ENCODE measurements at places on chromosomes 6 and 20.

DNA sequence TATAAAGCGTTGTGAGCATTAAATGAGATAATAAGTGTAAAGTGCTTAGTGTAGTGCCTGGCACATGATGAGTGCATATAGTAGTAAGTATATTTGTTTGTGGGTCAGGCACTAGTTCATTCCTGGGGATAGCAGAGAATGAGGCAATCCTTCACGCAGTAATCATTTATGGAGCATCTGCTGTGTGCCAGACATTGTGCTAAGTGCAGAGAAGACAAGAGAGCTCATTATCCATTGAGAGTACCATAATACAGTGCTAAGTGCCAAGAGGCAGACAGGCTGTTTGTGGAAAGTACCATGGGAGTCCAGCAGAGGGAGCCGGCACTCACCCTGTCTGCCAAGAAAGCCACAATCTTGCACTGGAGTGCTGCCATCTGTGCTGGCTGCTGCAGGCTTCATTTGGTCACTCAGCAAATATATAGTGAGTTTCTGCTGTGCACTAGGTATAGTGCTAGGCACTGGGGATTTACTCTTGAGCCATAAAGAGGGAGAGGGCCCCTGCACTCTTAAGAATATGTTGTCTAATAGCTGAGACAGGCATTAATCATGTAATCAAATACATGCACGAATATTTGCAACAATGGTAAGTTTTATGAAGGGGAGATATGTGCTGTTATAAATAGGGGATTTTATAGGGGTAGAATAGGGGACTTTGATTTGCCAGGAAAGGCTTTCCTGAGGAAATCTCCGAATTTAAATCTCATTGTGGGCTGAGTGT is 12.9 kb upstream of the MROH8 start:
- peak; percentile 89 for DNase-seq

DNA sequence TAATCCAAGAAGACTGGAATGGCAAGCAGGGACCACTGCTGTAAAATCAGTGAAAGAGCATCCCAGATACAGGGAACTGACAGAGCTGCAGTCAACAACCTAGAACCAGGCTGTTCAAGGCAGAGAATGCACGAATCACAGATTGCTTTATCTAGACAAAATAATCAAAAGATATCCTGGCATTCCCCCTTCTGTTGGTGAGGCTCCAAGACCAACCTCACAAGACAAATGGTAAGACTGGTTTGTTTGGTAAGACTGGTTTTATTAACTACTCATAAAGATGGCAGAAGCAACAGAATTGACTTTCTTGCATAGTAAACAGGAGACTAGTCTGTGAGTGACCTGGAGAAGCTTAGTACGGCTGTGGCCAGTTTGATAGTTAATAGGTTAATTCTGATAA is 88.8 kb upstream of the AHI1 start:
- no peak for DNase-seq

DNA sequence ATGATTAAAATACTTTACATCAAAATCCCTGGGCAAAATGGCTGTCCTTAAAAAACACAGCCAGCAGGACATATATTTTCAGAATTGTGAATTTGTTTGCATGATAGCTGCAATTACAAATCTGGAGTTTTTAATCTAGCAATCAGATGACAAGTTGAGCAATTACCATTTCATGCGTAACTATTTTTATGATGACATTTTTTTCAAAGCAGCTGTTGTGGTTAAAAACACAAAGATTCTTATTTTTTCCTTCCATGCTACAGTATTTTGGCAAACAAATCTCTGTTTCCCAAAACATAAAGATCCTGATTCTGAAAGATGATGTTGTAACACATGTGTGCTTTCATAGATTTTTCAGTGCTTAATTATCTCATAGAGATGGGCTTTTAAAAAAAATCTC is 90.2 kb downstream of the PHACTR1 start:
- DNase-seq: no peak

- DNase-seq: peak; percentile 96
Observed at GRCh38 chr6:84763003-84763885, 1.2 kb downstream of the TBX18 start.

DNA sequence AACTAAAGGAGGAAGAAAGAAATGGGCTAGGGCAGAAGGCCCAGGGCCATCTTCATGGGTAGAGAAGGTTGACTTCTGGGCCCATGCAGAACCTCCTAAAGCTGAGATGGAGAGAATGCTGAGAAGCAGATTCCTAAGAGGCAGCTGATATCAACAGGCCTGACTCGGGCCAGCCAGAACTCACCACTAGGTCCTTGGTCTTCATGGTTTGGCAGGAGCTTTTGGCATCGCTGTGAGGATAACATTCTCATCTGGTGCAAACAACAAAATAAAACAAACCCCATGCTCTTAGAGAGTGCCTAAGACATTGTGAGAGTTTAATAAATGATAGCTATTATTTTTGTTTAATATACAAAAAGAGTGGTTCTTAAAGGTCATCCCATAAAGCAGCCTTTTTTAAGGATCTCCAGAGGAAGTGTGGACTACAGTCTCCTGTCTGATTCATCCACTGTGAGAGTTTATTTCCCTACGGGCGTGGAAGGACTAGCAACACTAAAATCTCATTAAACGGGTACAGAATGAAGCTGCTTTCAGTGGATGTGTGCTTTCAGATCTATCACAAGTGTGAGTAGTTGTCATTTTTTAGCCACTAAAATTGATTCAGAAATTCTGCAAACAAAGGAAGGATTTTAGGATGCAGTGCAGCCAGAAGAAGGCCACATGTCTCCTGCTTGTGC is 160.0 kb downstream of the PLCB4 start:
- DNase-seq: peak; percentile 50

DNA sequence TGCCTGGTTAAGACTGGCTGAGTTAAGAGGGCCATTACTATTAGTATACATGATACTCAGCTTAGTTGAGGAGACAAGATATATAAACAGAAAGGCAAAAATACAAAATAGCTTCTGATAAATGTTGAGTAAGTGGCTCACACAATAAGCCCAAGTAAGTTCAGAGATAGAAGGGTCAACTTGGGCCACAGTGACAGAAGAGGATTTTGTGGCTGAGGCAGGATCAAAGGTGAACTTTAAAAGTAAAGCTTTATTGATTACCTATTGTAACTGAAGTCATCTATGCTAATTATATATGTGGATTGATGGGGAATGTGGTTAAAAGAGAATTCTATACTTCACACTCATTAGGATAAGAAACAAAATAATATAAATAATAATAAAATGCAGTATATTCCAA is 80.8 kb downstream of the PHACTR2 start:
- no peak for DNase-seq

DNA sequence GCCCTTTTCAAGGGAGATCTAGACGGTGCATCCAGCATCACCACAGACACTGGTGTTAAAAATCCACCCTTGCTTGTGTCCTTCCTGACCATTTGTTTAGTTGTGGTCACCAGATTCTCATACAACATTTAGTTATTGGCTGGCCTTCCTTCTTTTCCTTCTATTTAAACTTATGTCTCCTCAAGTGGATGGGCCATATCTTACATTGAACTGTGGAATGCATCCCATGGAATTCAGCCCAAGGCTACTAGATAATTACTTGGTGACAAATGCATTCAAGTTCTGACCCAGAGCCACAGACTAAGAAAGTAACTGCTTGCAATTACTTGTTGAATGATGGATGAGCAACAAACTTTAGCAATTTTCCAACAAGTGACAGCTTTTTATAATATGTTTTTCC is 198.9 kb upstream of the SSTR4 start:
- peak; percentile 89 for DNase-seq

GRCh38 chr6:135096403-135097130 is 41.9 kb upstream of the HBS1L start:
- no peak for DNase-seq

DNA sequence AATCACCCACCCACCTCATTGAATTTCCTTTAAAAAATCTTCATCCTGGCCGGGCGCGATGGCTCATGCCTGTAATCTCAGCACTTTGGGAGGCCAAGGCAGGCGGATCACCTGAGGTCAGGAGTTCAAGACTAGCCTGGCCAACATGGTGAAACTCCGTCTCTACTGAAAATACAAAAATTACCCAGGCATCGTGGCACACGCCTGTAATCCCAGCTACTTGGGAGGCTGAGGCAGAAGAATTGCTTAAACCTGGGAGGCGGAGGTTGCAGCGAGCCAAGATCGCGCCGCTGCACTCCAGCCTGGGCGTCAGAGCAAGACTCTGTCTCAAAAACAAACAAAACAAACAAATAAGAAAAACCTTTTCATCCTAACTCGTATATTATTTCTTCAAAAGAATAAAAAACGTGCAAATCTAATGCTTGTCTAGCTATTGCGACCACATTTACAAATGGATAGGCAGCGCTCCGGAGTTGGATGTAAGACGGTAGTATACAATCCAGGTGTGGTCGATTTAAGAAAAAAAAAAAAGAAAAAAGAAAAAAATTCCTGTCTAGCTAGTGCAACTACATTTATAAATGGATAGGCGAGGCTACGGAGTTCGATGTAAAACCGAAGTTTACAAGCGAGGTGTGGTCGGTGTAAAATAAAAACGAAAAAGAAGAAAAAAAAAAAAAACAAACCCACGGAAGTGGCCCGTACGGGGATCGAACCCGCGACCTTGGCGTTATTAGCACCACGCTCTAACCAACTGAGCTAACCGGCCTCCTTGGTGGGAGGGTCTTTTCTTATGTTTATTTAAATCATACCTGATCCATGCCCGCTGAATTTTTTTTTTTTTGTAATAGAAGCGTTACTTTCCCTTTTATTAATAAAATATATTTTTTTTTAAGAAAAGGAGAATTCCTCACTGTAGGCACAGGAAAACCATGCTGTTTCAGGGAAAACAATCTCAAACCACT is 70.7 kb upstream of the PRSS16 start:
- peak; percentile 62 for DNase-seq

GRCh38 chr20:8661229-8661952 is 407.5 kb upstream of the PLCB4 start:
- no peak for DNase-seq

DNA sequence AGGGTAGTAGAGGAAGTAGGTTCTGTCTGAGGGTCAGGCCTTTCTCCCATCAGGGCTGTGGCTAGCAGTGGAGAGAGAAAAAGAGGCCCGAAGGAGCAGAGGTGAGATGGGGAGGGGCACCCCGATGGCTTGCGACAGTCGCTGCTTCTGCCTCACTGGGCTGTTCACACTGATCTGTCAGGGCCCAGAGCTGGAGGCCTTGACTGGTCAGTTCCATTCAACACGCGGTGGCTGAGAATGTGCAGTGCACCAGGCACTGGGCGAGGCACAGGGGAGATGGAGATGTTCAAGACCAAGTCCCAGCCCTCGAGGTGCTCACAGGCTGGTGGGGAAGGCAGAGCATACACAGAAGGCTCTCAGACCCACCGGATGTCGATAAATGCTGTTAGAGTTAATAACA is 21.4 kb downstream of the SLC12A5 start:
- DNase-seq: no peak

- DNase-seq: no peak
Observed at GRCh38 chr20:48728042-48728825, 99.6 kb downstream of the PREX1 start.

Data from EH (cell line).